ENCODE measurements at places on chromosomes 13 and 19.

DNA sequence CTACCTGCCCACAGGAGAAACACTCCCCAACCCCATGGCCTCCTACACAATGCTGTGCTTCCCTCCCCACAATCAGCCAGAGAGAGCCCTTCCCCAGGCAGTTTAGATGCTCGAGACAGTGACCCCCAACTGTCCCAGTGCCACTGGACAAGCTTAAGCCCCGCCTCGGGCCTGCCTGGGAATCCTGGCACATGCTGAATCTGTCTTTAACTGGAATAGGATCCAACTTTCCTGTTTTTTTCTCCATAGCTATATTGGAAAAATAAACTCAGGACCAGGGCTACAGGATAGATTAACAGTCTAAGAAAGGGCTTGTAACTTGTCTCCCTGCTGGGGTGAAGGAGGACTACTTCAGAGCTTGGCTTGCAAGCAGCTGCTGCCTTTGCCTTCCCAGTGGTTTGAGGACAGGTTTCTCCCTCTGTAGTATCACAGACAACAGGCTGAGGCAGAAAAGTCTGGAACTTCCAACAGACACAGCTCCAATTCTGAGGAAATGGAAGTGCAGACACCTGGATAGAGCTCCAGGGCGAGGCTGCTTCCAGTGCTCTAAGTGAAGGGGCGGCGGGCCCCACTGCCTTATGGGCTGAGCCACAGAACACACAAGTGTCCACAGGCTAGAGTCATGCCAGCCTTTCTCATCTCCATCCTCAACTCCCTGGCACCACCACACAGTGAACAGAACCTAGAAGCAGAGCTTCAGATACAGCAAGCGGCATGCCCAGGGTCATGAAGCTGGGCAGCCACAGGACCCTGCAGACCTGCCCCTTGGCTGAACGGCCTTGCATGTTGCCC lies 228.3 kb downstream of the TUBA3C start:
- DNase-seq: no peak

DNA sequence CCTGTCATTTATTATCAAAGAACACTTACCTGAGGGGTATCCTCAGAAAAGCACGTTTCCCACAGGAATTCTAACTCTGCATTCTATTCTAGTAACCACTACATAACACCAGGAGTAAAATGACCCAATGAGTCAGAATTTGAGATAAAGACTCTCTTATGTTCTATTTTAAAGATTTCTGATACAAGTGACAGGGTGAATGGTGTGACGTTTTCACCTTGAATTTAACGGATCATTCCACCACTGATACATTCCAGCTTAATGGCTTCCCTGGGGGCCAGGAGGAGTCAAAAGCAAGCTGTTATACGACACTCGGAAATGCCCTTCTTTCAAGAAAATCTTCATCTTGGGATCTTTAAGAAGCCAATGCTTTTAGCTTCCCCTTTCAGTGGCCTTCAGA lies 55.2 kb downstream of the SLC7A1 start:
- DNase-seq: no peak

DNA sequence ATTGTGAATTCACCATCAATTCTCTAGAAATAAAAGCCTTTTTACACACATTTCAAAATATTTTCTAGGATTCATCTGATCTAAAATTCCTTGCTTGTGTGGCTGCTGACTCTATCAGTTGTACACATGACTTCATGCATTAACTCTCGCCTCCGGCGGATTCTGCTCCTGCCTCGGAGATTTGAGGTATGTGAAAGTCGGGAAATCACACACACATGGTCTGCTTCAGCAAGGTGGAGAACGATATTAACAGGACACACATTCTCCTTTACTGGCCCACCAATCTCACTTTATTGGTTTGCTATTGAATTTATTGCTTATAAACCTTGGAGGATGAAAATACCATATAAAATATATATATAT lies 855.7 kb downstream of the SLITRK5 start:
- no peak for DNase-seq

- no peak for DNase-seq
Measured at GRCh38 chr13:111217641-111218040, 102.5 kb downstream of the ARHGEF7 start.

- no peak for DNase-seq
Measured at GRCh38 chr19:5030136-5030820, 61.4 kb downstream of the KDM4B start.

DNA sequence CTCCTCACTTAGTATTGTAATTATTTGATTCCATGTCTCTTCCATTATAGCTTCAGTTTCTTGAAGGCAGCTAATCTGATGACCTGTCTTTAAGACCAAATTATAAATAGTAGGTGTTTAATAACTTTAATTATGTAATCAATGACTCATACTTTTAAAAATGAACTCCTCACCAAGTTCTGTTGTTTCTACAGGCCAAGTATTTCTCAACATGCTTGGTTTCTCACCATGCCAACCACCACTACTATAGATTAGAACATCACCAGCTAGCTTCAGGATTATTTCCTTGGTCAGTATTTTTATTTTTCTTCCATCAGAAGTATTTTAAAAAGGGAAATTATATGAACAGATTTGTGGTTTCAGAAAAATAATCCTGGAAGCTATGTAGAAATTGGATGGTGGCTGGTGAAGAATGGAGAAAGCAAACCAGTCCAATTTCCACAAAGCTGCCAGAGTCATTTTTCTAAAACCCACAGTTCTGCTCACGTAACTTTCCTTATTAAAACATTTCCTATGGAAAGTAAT lies 237.7 kb upstream of the DACH1 start:
- no peak for DNase-seq

GRCh38 chr19:1523412-1524286 lies at the start of gene PLK5:
TSS of gene PLK5 (plus strand) at chr19:1524077. CDS start at chr19:1526997, 2,920 bp downstream.
- DNase-seq: no peak

GRCh38 chr19:12703046-12703445 lies 6.6 kb upstream of the FBXW9 start:
- DNase-seq: no peak

All from activated CD4-positive, alpha-beta memory T cell treated with anti-CD3 and anti-CD28 coated beads, Interleukin-2, amount 10 ng/mL, durations not matched to agents 7 days and 5 days (primary cell).